ENCODE measurements at places on chromosomes 12 and 14.

GRCh38 chr14:28613532-28613931 is 153.1 kb upstream of the FOXG1 start:
- DNase-seq, result no peak

- DNase-seq, result no peak
Measured at GRCh38 chr14:22482782-22483553, 106.1 kb downstream of the DAD1 start.

- peak; percentile 55 for DNase-seq
Measured at GRCh38 chr12:27305673-27306456, 26.8 kb upstream of the BMAL2 start.

DNA sequence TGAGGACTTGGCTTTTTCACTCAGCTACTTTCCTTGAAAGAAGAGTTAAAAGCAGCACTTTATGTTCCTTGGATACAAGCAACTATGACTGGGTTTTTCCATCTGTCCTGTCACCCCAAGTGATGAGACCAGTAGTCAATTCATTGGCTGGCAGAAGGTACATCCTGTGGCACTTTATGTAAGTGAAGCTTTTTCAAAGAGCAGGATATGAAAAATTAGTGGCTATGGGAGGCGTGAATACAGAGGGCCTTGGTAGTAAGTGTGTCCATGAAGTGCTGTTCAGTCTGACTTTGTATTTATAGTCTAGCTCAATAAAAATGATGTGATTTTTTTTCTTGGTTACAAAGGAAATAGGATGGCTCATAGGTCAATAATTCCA is 68.8 kb downstream of the DRAM1 start:
- no peak for DNase-seq

- DNase-seq, result no peak
Measured at GRCh38 chr12:4446335-4446734, 720 bp upstream of the FGF6 start.

- no peak for DNase-seq
Measured at GRCh38 chr14:80425686-80426085, 214.4 kb upstream of the DIO2 start.

DNA sequence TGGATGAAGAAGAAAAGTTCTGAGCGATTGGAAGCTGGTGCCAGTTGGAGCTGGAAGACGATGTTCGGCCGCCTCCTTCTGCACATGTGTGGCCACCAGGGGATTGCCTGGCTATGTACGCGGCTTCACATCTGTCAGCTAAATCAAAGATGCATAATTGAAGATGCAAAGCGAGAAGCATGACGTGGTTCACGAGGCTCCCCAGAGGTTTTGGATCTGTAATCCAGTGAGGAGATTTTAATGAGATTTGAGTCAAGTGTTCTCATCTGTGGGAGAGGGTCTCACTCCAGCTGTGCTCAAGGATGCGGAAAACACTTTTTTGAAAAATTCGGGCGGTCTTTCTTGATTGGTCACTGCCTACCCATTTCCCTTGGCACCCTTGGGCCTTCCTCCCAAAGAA is 94.6 kb downstream of the PAX9 start:
- no peak for DNase-seq

- no peak for DNase-seq
Measured at GRCh38 chr14:90804292-90805083, 11.7 kb downstream of the TTC7B start.

- no peak for DNase-seq
Measured at GRCh38 chr12:108576660-108577234, 14.4 kb downstream of the ISCU start.

DNA sequence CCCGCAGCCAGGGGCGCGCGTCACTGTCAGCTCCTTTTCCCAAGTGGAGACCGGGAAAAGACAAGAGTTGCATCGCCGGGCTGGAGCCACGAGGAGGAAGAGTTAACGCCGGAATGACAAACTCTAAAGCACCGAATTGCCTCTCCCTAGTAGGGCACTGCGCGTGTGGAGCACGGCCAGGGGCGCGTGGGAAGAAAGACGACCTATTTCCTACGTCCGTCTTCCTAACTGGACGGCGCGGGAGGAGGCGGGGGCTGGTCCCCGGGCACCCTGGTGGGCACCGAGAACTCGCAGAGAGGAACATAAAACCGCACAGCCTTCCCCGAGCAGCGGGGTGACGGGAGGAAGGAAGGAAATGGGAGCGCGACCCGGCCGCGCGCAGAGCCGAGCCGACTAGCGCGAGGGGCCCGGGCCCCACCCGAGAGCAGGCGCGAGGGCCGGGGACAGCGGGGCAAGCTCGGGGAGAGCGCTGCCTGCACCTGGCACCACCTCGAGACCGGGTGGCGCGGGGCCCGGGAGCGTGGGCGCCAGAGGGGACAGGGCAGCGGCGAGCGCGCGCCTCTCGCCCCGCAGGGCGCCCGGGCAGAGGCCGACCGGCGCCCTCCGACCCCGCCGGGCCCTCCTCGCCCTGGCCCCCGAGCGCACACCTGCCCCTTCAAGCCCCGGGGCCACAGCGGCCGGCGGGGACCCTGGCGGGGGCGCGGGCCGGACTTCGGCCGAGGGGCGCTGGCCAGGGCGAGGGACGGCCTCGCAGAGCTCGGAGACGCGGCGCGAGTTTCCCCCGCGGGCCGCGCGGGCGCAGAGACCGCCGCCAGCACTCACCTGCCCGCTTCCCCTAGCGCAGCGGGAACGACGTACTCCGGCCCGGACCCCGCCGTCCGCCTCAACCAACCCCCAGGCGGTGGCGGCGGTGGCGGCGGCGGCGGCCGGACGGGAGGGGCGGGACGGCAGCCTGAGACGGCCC is at the start of gene SETD3:
Gene SETD3, minus strand, starts transcription at position 954 of the 964 bp plus-strand sequence. CDS start 15,054 bp downstream, outside the sequence.
- DNase-seq, result no peak

GRCh38 chr14:37623426-37623951 is 28.1 kb downstream of the TTC6 start:
- no peak for DNase-seq

- no peak for DNase-seq
Measured at GRCh38 chr12:126358806-126359205, 1293.6 kb downstream of the AACS start.

DNA sequence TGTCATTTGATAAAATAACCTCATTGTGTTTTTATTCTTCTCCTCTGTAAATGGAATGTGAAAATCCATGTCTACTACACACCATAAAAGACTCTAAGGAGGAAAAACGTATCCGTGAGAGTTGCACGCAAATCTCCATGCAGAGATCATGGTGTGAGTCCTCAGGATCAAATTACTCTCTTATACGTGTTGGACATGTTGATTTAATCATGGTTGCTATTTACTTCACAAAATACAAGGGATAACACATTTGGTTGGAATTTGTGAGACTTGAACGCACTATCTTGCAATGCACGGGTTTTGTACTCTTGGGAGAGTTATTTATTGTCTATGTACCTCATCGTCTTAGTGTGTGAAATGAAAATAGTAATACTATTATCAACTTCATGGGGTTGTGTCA is 128.0 kb upstream of the RASSF8 start:
- no peak for DNase-seq

DNA sequence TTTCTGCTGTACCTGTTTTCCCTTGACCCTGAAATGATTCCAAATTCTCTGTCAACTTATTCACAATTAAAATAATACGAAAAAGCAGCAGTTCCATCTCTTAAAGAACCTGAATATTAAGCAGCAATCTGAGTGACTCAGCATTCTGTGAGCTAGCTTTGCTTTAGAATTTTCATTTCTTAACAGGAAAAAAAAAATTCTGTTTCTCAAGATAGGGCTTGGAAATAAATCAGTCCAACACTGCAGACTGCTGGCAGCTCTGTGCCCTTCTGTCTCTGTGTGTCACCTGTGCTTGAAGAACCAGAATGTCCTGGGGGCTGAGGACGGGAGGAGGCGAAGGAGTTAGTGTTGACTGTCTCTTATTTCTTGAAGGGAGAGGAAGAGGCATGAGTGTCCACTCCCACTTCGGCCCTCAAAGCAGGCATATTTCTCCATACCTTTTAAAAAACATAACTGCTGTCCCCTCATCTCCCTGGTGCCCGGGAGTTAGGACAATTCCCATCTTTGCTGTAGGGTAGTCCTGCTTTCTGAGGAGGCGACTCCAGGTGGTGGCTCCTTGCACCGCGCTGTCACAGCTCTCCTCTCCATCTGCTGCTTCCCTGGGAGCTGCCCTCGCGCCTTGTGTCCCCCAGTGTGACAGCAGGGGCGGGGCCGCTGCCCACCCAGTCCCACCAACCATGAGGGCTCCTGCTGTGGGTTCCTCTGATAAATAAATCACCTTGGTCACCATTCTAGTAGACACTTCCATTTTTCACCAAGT is 203.1 kb downstream of the CALM1 start:
- DNase-seq, result no peak

DNA sequence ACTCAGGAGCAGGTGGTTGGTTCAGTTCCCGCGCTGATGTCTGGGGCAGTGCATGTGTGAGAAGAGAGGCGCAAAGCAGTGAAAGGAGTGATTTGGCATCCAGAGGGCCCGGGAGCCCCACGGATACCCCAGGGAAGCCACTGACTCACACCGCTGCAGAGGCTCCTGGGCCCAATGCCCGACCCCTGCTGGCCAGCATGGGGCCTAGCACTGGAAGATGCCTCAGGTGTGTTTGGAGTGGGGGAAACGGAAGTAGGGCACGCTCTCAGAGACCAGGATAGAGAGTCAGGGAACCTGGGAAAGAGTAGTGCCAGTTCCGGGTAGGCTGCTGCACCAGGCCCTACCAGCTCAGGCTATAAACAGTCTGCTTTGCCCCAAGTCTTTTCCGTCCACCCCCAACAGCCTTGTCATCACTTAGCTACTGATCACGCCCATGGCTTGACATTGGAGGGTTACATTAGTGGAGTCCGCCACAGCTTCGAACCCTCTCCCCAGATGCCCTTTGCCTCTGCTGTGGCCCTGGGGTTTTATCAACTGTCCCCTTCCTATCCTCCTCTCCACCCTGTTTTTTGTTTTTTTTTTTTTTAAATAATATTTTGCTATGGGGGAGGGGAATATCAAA is 9.5 kb upstream of the CSAD start:
- no peak for DNase-seq

GRCh38 chr12:120971299-120972180 is 6.8 kb upstream of the HNF1A start:
- peak; percentile 86 for DNase-seq

- DNase-seq, result no peak
Measured at GRCh38 chr12:55724226-55724939, 4.2 kb downstream of the RDH5 start.

- no peak for DNase-seq
Measured at GRCh38 chr14:32300136-32300535, 29.0 kb upstream of the AKAP6 start.

- DNase-seq, result no peak
Measured at GRCh38 chr14:93745603-93746273, 42.5 kb downstream of the PRIMA1 start.

Measured in Jurkat, Clone E6-1 (cell line).